ENCODE measurements at places on chromosomes 4 and X.

- no peak for DNase-seq
These were observed 421.3 kb downstream of the BCOR start for GRCh38 chrX:39676434-39676833.

GRCh38 chr4:58048491-58048890, 938.3 kb upstream of the IGFBP7 start:
- DNase-seq: no peak

- DNase-seq: no peak
These were observed 102.8 kb downstream of the FRMPD4 start for GRCh38 chrX:12241026-12241425.

DNA sequence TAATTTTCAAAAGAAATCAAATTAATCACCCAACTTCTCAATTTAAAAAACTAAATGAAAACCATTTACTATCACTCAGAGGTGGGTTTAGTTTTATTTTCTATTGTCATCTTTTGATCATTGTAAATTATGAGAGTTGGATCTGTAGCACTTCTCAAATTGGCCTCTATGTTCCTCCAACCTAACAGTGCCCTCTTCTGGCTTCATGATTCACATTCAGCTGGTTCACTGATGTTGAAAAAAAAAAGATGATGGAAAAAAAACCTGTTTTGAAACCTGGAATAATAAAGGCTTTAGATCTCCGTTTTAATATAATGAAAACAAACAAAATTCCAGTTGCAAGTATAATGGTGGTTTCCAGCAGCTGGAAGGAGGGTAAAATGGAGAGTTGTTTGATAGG, 2.4 kb upstream of the NBDY start:
- DNase-seq: peak; percentile 30

DNA sequence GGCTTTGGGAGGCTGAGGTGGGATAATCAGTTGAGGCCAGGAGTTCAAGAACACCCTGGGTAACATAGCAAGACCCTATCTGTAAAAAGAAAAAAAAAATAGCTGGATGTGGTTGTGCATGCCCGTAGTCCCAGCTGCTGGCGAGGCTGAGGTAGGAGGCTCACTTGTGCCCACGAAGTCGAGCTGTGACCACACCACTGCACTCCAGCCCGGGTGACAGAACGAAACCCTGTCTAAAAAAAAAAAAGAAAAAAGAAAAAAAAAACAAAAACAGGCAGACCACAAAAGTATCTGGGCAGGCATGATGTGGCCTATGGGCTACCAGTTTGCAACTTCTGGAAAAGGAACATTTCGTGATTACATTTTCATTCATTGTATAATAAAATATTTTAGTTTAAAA, 38.1 kb upstream of the RASGEF1B start:
- DNase-seq: no peak

DNA sequence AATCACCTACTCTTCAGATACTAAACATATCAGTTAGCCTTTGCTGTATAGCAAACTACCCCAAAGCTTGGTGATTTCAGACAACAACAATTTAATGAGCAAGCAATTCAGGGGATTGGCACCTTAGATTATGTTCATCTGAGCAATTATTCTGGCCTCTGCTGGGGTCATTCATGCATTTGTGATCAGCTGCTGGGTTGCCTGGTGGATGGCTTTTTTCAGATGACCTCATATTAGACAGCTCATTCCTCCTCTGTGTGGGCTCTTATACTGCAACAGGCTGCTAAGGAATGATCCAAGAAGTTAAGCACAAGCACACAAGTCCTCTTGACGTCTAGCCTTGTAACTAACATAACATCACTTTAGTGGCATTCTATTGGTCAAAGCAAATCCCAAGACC, 153.0 kb upstream of the PPP1R2C start:
- no peak for DNase-seq

- DNase-seq: no peak
These were observed 14.1 kb upstream of the RHOXF2 start for GRCh38 chrX:120144178-120144844.

DNA sequence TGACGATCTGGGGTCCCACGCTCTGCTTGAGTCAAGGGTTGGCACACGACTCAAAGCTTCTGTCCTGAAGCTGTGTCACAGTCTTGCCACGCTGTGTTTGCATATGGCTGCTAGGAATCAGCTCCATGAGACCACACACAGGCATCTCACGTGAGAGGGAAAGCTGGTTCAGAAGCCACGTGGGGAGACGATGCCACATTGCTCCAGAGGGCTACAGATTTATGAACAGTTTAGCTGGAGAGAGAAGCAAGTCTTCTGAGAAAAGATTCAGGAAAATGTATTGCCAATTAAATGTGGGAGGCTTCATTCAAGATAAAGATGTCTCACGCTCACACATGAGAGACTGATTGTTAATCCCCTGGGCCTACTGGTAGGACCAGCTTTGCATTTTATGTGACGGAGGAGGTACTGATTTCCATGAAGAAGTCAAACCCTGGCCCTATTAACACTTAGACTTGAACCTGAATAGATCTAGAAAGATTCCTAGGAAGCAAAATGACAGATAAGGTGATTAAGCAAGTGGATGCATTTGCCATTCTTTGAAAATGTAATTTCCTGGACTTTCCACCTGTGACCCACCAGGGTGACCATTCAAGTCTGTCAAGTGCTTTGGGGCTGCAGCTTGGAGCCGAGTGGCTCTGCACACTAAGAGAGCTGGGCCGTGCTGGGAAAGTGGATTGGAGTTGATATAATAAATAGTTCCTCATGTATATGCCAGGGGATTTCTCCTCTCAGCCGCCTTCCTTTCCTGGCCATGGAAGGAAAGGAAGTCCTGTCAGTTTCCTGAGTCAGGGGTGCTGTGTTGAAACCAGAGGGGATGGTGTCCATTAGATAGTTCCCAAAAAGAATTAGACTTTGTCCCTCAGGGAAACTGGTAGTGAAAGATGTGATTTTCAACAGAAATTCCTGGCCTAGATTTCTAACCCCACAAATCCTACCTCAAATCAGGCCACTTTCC, 29.0 kb downstream of the ENPP6 start:
- no peak for DNase-seq

DNA sequence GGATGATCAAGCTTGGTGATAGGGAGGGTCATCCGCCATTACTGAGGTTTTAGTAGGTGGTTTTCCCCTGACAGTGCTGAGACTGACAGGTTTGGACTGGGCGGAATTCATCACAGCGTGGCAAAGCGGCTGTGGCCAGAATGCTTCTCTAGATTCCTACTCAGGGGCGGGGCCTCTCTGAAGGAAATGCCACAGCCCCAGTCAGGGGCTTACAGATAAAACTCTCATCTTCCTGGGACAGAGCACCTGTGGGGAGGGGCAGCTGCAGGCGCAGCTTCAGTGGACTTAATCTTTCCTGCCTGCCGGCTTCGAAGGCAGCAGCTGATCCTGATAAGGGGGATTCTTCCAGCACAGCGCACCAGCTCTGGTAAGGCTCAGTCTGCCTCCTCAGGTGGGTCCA, 316.7 kb downstream of the RPA4 start:
- DNase-seq: no peak

- DNase-seq: no peak
These were observed 306.6 kb downstream of the STK32B start for GRCh38 chr4:5357870-5358269.

DNA sequence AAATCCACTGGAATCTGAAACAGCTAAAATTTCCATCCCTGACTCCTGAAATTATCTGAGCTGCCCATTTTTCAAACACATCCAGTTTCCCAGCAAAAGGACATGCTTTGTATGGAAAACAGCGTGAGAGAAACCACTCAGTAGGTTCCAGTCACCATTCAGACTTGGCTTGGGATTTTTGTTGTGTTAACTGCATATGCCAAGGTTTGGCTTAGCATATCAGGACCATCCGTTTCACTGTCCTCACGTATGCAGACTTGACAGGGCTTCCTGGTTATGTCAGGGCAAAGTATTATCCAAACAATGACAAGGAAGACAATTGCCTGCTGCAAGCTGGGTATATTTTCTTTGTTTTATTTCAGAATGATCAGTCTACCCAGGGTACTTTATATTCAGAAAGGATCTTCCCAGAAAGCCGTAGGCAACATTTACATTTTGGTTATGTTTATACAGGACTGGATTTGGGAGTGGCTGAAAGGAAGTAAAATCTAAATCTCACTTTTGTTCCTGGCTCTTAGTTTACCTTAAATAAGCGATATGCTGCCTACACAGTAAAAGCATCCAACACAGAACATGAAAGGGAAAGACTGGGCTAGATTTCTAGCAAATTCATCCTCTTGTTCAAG, 41.3 kb upstream of the CCKAR start:
- no peak for DNase-seq

- no peak for DNase-seq
These were observed 18.0 kb upstream of the MAEA start for GRCh38 chr4:1271686-1272085.

GRCh38 chr4:70471897-70472296, at the start of gene MUC7:
TSS of gene MUC7 (plus strand) at chr4:70472197. CDS start at chr4:70474022, 1,825 bp downstream.
- no peak for DNase-seq

GRCh38 chr4:137685357-137685756, 153.1 kb upstream of the PCDH18 start:
- DNase-seq: peak; percentile 73

DNA sequence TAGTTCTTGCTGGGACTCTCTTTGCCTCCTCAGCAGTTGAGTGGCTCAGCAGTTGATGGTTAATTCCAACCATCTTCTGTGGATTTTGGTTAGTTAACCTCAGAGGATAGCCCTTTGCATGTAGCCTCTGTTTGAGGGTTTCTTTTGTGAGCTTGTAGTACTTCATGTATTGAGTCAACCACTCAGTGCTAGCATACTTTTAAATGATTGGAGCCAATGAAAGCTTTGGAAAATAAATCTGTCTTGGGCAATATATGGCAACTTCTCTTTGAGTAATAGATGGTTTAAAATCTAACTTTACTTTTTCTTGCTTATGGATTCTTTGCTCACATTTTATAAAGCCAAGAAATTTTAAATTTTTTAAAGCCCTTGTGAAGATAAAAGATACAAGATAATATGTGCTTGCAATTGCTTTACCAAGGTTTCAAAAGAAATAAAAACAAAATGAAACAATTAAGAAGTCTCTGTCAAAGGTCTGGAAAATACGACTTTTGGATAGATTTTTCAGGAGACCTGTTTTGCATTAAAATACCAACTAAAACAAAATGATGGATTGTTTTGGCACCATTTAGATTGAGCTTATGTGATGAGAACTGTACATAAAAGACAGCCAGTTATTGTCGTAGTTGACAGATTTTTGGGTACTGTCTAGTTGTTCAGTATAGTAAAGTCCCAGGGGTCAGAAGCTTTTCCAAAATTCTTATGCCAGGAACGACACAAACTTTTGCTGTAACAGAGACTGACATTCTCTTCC, 181.9 kb downstream of the SPRY1 start:
- DNase-seq: peak; percentile 18

GRCh38 chr4:103853627-103854026, 133.8 kb upstream of the TACR3 start:
- no peak for DNase-seq

GRCh38 chr4:118756958-118757357, 71.8 kb downstream of the METTL14 start:
- DNase-seq: no peak

GRCh38 chrX:20067709-20068561, 48.8 kb downstream of the MAP7D2 start:
- peak; percentile 74 for DNase-seq

Measured in fibroblast of gingiva (primary cell).